ELR (cell line): ENCODE measurements at places on chromosomes 6 and 20.

DNA sequence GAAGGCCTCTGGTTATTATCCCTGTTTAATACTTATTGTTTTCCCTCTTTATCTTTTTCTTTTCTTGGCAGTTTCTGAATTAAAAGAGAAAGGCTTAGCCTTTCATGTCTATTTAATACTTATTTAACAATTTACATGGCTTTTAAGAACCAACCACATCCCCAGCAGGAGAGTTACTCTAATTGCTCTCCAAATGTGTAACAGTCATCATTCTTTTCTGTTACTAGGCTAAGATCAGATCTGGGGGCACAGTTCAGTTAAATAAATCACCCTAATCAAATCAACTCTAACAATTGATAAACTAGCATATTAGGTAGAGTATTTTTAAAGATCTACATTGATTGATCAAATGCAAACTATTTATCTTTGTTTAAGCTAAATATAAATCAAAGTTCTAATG lies 54.1 kb upstream of the NT5E start:
- no peak for DNase-seq

DNA sequence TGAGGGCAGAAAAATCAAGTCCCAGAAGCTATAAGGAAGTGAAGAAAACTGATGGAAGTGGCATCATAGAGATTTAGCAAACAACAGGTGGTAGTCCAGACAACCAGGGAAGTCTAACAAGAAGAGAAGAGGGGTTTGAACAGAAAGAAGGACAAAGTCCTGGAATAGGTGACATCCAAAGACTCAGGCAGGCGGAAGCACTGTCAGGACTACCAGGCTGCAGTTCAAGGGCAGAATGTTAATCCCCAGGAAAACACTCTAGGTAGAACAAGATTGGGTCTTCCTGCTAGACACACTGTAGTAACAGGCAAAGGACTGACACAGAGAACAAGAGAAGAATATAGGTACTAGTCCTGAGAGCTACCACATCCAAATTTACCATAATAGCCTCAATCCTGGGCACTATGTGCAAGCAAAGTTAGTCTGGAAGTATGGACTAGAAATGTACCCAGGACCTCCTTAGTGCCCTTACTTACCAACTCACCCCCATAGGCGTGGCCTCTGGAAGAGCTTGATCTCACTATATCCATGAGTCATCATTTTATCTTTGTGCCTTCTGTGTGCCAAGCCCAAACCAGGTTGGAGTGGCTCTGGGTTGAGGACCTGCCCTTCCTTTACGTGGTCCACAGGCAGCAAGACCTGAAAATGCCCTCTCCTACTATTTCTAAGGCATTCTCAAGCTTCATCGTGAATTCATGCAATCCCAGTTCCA lies 2.2 kb upstream of the EPB41L2 start:
- DNase-seq, result peak; percentile 19

- DNase-seq, result peak; percentile 44
Observed at GRCh38 chr6:129317931-129318820, 391.8 kb downstream of the ARHGAP18 start.

DNA sequence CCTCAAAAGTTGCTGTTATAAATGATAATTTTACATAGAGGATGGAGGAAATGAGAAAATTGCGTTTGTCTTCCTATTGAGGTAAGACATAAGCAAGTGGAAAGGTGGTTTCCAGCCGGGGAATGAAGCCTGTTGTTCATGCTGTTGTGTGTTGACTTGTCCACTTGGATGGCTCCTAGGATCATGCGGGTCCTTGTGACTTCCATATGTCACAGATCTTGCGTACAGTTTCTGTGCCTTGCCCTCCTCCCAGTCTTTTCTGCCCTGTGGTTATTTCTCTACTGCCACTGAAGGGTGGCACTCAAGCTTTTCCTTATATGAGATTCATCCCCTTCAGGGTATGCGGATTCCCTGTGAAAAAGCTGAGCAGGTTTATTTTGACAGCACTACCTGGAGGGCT lies 116.6 kb downstream of the CARMIL1 start:
- no peak for DNase-seq

GRCh38 chr6:153108315-153108714 lies 22.8 kb downstream of the RGS17 start:
- DNase-seq, result peak; percentile 62

DNA sequence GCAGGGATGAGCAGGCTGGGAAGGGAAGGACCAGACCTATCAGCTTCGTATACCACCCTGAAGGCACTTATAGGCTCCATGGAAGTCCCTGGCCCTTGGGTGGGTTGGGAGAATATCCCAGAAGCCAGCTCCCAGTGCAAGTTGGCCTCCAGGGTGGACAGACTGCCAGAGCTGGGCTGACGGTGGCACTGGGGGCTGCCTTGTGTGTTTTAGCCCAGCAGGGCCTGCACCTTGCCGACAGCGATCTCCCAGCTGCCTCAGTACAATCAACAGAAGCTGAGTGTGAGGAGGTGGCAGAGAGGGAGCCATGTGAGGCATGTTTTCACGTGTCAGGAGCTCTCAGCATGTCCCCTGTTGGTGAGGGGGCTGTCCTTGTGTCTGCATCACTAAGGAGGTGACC lies 159.5 kb downstream of the VEGFA start:
- DNase-seq, result no peak

GRCh38 chr20:10876558-10876957 lies 202.8 kb upstream of the JAG1 start:
- DNase-seq, result no peak

- no peak for DNase-seq
Observed at GRCh38 chr20:53163486-53163885, 191.3 kb downstream of the TSHZ2 start.

DNA sequence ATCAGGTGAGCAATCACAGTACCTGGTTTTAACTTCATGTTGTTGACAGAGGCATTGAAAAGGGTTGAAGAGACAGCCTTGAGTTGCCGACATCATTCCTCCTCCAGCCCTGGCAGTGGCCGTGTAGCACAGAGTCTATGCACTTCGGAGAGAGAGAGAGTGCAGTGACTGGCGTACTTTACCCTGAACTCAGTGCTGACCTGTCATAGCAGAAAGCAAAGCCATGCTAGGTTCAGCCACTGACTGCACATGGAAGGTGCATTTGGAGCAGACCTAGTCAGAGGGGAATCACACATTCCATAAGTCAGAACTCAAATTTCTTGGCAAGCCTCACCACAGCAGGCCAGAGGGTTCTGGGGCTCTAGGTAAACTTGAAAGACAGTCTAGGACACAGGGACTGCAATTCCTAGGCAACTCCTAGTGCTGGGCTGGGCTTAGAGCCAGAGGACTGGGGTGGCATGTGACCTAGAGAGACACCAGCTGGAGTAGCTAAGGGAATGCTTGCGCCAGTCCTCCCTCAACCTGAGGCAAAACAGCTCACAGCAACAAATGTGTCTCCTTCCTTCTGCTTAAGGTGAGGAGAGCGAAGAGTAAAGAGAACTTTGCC lies 69.1 kb downstream of the ELOVL4 start:
- DNase-seq, result no peak
